ENCODE measurements at places on chromosomes 16 and 17.

DNA sequence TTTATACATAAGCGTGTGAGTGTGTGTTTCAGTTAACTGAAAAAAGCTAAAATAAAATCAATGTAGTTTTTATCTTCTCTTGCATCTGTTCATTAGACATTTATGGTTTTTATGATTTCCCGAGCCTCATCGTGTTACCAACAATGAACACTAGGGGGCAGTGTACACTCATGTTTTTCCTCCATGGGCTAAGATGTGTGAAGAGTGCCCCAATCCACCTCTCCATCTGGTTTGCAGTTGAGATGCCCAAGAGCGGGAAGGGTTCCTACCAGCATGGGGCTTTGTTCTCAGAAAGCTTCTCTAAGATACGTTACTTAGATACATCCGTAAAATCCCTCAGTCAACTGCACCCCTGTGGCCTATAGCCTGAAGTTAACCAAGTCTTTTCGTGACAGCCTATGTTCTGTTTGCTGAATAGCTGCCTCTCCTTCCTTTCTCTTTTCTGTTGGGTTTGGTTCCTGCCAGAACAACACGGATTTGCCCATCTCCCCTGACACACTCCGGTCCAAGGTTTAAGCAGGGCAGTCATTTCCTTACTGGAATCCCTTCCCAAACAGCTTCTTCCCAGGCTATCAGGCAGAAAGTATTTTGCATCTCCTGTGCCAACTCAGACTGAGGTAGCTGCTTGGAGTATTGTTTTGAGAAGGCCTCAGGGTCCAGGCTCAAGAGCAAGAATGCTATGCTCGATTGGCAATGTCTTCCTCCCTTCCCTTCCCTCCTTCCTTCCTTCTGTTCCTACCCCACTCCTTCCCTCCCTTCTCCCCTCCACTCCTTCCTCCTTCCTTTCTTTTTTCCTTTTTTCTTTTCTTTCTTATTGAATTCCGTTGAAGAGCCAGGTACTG is 12.9 kb upstream of the ELAC2 start:
- DNase-seq = peak; percentile 28

DNA sequence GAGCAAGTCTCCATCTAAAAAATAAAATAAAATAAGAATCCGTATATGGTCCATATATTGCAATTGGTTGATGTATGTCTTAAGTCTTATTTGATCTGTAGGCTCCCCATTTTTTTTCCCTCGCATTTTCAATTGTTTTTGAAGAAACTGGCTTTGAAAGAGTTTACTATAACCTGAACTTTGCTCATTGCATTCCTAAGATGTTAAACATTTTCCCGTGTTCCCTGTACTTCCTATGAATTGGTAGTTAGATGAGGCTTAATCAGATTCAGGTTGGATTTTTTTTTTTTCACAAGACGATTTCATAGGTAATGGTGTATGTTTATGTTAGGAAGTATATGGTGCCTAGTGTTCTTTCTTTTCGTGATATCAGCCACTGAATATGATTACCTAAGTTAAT is 3.3 kb downstream of the LRRC36 start:
- DNase-seq = no peak

GRCh38 chr16:459761-460160 is 34.3 kb downstream of the RAB11FIP3 start:
- DNase-seq = no peak

- no peak for DNase-seq
These were observed 4.1 kb downstream of the BAIAP2 start for GRCh38 chr17:81039096-81039495.

- no peak for DNase-seq
These were observed 10.0 kb downstream of the GRB7 start for GRCh38 chr17:39747745-39748144.

- peak; percentile 69 for DNase-seq
These were observed 7.5 kb downstream of the LDHD start for GRCh38 chr16:75108792-75109731.

GRCh38 chr16:58502217-58502921 is 2.4 kb downstream of the NDRG4 start:
- DNase-seq = no peak

- DNase-seq = no peak
These were observed 759 bp downstream of the ELAC2 start for GRCh38 chr17:13016881-13017654.

DNA sequence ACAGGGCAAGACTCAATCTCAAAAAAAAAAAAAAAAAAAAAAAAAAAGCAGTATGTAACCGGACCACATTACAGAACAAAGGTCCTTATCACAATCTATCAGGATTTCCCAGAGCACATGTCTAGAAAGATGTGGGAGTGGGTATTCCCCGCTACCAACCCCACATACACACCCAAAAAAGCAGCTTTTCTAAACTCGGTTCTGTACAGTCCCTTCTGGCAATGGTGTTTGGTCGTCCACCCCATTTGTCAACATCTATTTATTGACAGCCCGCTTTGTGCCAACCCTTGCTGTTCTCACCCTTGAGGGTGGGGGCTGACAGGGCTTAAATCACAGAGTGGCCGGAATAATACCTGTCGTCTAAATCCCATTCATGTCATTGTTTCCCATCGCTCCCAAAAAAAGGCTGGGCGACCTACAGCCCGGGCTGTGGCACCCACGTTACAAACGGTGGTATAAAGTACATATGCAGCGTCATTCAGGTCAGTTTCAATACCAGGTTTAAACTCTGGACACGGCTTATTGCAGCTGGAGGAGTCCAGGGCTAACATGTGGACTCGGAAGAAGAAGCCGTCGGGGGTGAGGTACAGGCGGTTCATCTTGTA is 3.6 kb downstream of the C17orf58 start:
- DNase-seq = no peak

DNA sequence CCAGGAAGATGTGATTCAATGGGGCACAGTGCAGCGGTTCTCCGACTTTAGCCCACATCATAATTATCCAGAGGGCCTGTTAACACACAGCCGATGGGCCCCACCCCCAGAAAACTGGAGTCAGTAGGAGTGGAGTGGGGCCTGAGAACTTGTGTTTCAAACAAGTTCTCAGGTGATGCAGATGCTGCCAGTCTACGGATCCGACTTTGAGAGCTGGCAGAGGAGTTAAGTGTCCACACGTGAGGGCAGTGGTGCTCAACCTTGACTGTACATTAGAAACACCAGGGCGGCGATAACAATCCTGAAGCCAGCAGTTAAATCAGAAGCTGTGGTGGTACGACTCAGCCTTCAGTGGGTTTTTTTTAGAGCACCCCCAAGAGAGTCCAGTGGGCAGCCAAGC is 75.0 kb downstream of the GPRC5B start:
- DNase-seq = no peak

- no peak for DNase-seq
These were observed 159.0 kb downstream of the RAB11FIP4 start for GRCh38 chr17:31550389-31551056.

GRCh38 chr17:52147872-52148271 is 10.6 kb downstream of the CA10 start:
- DNase-seq = no peak

DNA sequence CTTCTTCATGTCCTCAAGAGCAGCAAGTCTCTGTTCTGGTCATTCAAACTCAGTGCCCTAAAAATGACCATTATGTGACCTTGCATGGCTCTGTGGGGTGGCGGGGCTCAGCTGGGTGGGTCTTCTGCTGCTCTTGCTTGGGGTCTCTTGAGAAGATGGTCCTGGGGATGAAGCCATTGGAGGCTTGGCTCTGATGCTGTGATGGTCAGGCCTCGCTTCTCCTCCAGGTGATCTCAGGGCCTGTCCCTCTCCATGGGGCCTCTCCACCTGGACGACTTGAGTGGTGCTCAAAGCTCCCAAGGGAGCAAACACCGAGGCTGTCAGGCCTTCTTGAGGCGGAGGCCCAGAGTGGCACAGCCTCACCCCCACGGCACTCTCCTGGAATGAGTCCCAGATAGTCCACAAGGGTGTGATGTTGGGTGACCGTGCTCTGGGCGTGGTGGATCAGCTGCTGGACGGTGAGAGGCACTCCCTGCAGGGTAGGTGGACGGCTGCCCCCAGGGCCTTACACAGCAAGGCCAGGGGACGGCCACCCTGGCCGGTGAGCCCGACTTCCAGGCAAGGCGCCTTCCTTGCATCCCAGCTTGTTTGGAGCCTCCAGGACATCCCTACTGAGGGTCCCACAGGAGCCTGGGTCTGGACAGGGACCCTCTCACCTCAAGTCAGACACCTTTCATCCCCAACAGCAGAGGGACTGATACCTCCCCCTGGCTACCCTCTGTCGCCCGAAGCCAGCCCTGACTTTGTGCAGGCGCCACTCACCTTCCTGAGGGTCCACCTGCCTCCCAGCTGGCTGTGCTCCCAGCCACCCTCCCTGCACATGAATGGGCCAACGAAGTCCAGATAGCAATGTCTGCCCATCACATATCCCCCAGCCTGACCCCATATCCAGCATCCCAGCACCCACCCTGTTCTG is 48.7 kb downstream of the USP22 start:
- DNase-seq = no peak

DNA sequence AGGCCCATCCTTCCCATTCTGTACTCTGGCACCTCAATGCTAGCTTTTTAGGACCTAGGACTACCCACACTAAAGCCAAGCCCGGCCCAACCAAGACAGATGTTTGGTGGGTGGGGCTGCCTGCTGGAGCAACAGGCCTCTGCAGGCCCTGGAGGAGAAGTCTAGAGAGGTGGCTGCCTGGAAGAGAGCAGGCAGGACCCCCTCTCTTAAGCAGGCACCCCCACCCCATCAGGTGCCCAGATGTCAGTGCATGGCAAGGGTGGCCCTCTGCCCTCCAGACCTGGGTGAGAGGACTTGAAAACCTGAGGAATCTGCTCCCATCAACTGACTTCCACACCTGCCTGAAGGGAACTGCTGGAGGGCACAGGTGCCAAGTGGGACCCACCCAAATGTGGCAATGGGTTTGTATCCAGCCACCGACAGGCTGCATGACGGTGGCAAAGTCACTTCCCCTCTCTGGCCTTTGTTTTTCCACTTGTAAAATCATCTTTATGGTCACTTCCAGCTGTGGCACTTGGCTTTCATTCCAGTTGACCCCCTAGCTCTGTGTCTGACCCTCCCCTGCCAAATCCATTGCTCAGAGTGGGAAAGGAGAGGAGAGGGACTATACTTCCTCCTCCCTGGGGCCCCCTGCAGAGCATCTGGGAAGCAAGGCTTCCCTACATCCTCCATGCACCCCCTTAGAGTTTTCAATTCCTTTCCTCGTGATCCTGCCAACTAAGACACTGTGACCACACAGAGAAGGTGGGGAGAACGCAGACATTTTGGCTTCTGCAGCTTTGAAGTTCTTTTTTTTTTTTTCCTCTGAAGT is 1.7 kb upstream of the STAT5A start:
- DNase-seq = peak; percentile 4

GRCh38 chr17:82838386-82839063 is 1.3 kb downstream of the ZNF750 start:
- DNase-seq = no peak

- no peak for DNase-seq
These were observed 24.1 kb downstream of the CHD9 start for GRCh38 chr16:53078765-53079485.

GRCh38 chr17:34248511-34249024 is 6.5 kb upstream of the CCL2 start:
- no peak for DNase-seq

- DNase-seq = peak; percentile 35
These were observed at the start of gene BAIAP3 for GRCh38 chr16:1333149-1333812. Gene BAIAP3, plus strand, starts transcription at chr16:1333645. Its CDS starts 4,905 bp downstream, at chr16:1338550.

DNA sequence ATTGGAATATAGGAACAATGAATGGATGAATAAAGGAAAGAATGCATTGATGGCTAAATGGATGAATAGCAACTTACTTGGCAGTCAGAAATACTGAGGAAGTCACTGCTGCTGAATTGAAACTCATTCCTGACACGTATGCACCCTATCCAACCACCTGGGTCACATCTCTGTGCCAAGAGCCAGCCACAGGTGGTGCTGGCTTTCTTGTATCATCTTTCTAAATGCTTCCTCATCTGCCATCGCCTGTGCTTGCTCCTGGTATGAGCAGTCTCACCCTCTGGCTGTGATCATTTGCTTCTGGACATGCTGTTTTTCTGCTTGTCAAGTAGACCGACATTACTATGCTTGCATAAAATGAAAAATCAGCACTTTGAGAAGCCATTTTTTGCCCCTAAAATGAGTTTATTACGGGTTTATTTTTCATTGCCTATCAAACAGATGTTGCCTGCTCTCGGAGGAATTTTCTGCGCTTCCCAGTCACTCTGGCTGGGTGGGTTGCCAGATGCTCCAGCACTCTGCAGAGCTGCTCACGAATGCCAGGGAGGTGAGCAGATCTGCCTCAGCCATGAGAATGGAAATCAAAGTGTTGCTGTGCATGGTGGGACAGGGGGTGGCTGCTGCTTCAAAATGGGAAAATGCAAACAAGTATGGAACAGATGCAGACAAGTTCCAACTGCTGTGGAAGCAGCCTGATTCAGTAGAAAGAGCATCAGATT is 1349.6 kb upstream of the CDH8 start:
- no peak for DNase-seq

DNA sequence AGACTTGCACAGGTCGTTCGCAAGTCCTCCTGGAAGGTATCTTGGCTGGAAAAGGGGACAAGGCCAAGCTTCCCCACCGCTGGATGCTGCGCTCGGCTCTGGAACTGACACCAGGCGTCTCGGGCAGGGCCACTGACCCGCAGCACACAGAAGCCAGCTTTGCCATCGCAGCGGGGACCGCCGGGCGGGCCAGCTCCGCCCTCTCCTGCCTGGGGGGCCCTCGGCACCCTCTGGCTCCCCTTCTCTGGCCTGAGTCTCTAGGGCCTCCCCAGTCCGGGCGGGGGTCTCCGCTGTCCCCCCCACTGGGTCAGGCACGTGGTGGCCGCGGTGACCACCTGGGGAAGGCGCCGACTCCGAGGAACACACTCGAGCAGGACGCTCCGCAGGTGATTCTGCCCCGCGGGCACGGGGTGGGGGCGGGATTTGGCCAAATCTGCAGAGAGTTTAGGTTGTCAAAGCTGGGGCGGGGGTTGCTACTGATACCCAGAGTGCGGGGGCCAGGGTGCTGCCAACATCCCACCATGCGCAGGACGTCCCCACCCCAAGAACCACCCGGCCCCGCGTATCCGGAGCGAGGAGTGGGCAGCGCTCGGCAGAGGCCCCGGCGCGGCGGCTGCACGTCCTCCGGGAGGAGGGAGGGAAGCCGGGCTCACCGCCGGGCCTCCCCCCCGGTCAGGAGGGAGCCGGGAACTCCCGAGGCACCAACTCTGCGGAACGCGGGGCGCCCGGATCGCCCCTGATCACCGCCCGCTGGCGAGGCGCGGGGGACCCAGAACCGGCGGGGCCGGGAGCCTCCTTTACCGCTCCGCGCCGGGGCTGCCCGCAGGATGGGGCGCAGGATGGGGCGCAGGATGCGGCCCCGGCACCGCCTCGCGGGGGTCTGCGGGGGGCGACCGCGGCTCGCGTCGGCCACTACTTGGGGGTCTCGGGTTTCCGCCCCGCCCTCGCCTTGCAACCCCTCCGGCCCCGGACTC is 744 bp upstream of the METRNL start:
- DNase-seq = no peak

DNA sequence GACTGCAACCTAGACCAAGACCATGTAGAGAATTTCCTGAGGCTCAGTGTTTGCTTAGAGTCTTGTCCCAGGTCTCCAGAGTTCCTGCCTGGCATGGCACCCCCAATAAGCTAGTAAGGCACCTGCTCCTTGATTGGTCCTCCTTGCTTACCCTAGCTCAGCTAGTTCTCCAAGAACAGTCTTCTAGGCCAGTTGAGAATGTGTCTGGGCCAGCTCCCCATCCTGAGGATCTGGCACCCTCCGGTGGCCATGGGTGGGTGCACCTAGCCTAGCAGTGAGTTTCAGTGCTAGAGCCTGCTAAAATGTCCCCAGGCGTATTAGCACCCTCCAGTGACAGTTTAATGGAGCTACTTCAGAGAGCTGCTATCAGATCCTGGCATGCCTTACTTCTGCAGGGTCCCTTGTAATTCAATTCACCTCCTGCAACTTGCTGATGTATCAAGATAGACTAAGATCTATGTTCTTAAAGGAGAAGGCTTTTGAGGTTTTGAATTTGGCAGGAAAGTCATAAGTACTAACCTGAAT is 44.4 kb upstream of the MED13 start:
- peak; percentile 31 for DNase-seq

Measured in activated T-cell treated with anti-CD3 and anti-CD28 coated beads, Interleukin-2, amount 50 U/mL, for 4 hours (primary cell).